ENCODE measurements at places on chromosomes 5 and 9.

- DNase-seq, result no peak
These were observed 38.2 kb downstream of the SLC9A3 start for GRCh38 chr5:485946-486491.

DNA sequence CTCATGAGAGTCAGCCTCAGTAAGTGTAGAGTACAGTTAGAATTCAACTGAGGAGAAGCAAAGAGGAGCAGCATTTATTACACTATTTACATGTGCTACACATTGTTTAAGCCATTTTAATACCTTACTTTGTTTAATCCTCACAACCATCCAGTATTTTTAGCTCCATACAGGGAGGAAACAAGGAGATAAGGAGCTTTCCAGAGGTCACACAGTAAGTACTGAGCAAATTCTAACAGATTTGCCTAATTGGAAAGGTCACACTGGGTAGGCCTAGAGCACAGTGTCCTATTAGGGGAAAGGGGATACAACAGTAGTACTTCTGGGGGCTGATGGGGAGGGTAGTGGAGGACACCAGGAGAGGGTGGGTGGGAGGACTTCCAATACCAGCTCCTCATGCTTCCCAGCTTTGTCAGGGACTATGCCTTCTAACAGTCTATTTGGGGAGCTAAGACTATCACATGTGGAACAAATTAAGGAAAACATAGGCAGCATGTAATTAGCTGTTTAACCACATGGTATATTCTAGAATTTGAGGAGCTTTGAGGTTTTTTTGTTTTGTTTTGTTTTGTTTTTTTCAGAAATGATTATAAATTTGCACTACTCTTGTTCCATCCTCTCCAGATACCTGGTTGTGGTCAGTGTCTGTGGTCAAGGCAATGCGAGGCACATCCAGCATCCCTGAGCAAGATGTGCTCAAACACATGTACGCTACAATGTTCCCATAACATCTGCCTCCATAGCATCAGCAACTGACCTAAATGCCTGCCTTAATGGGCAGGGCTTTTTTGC, 96.0 kb upstream of the SLC12A2 start:
- DNase-seq, result no peak

DNA sequence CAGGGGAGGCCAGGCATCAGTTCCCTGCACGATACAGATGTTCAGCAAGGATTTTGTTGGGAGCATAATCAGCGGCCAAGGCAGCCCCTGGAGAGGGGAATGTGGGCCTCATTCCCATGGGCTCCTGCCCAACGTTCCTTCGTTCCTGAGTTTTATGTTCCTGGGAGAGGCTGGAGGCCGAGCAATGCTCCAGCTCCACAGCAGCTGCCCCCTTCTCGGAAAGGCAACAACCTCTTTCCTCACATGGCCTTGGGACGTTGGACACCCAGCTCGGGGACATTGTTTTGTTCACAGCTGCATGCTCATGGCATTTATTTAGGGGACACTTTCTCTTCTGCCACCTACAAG, 63.8 kb upstream of the COL15A1 start:
- DNase-seq, result no peak

GRCh38 chr5:34831303-34831702, 7.7 kb upstream of the TTC23L start:
- DNase-seq, result no peak

DNA sequence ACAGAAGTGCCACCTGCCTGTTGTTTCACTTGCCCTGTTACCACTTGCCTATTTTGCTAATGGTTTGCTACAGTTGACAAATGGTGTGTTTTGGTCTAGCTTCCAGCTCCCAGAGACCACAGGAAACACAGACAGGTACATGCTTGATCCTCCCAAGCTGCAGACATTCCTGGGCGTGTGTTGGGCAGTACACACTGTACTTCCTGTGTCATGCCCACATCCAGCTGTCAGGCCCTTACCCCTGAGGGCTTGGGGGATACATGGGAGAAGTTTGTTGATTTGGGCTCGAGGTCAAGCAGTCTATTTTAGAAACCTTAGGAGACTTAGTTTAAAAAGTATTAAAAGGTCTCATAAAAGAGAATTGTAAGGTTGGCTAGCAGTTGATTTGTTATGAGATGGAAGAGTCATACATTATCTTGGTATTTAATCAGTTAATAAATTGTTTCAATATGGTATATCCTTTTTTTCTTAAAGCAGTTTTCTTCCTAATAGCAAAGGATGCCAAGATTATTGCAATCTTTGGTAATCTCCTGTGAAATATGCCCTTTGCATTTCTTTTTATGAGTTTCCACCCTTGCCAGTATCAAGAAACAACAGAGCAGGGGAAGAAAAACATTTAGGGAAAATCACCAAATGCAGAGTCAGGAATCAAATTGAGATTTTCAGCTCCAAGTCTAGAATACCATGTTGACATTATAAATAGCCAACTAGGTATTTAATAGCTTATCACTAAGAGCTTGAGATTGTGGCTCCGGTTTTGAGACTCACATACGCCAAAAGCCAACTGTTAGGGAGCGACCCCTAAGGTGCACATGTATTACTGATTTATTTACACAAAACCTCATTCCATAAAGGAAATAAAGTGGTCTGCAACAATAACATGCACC, 52.3 kb upstream of the CD180 start:
- no peak for DNase-seq

DNA sequence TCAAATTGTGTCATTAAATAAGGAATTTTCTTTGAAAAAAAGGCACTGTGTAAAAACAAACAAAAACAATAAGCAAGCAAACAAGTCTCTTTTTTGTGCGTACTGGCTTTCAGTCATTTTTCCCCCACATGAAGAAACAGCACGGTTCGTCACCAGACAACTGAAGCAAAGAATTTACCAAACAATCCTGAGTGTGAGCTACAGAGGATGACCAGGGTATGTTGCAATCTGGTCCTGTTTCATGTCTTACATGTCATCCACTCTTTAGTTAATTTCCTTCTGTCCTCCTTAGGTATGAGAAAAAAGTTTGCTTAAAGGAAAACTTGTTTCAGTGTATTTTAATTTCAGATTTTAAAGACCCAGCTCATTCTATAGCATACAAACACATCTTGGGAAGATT, 1080.7 kb upstream of the NUDT12 start:
- DNase-seq, result no peak

DNA sequence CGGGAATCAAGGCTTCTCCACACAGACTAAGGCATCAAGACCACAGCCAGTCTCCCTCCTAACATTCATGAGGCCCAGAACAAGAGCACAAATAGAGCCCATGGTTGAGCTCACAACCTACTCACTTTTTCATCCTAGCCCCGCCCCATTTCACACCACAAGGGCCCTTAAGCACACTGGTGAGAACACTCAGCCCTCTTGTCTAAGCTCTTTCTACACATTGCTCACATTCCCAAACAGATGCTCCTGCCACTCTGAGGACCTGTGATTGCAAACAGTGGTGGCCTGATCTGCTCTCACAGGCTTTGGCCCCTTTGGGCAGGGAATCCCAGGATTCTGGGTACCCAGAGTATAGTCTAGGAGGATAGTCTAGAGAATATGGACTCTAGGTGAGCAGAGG, 54.0 kb downstream of the FEM1C start:
- DNase-seq, result no peak

DNA sequence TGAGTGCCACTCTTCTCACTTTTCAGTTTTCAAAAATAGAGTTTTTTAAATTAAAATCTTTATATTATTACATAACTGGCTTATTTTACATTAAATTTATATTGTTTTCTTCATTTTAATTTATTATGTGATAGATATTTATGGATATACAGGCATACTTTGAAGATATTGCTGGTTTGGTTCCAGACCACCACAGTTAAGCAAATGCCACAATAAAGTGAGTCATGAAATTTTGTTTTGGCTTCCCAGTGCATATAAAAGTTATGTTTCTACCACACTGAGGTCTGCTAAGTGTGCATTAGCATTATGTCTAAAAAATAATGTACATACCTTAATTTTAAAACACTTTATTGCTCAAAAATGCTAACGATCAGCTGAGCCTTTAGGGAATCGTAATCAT, 47.4 kb downstream of the NDUFS4 start:
- no peak for DNase-seq

- DNase-seq, result no peak
These were observed 5.7 kb downstream of the SHB start for GRCh38 chr9:38063363-38063707.

DNA sequence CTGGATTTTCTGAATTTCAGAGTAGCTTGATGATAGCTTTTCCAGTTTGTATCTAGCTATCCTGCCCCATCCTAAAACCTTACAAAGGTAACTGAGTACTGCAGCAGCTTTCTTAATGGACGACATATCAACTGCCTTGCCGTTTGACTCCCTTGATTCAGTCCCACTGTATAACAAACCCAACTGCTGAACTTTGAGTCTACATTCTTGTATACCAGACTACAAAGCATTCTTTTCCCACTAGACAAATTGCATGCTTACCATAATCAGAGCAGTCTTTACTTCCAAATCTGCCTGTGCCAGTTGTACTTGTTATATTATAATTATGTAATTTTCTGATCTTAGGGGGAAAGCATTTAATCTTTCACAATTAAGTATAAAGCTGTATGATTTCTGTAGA, 47.3 kb downstream of the ANKRD31 start:
- DNase-seq, result no peak

GRCh38 chr5:137594717-137595116, 95.6 kb upstream of the SPOCK1 start:
- DNase-seq, result no peak

DNA sequence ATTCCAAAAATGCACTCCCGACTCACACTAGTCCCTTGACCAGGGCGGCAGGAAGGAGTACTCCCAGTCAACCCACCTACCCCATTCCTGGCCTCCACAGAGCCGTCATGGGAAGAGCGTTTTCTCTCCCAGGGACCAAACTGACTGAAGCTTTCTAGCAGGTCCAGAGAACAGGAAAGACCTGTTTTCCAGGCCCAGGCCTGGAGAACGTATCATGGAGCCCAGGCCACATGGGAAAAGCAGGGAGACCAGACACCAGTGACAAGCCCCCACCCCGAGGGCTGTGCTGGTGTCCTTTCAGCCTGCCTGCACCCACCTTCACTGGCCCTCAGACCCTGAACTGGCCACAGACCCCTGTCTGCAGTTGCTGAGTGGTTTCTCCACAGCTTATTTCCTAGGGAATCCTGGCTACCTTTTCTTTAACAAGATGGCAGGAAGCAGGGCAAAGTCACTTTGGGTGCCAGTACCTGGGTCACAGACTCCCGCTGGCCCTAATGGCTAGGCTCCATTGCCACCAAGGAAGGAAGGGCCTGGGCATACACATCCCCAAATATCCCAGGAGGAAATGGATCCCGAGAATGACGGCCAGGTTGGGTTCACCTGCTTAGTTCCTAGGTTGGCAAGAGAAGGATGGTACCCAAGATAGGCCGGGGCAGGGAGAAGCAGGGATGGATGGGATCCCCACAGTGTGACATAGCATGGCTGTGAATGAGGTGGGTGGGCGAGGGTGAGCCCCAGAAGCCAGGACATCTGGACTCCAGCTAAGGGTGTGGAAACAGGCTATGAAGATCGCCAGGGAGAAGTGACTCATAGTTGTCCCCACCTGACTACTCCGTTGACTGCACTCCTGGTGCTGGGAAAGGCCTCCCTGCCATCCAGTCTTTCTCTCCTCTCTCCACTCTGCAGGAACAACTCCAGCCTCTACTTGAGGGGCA, 12.2 kb downstream of the CCNI2 start:
- DNase-seq, result no peak

DNA sequence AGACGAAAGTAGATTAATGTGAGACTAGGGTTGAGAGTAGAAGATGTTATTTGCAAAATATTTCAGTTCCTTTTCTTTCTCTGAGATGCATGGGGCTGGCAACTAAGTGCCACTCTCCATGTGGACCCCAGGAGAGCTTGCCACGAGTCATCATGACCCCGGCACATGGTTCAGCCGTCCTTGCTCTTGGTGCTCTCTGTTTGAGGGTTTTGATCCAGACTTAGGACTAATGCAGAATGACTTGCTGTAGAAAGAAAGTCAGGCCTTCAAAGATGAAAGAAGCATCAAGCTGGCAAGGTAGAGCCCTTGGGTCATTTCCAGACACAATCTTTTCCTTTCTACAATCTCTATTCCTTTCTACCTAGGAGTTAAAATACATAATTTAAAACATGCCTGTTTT, 84.7 kb downstream of the RASGRF2 start:
- no peak for DNase-seq

DNA sequence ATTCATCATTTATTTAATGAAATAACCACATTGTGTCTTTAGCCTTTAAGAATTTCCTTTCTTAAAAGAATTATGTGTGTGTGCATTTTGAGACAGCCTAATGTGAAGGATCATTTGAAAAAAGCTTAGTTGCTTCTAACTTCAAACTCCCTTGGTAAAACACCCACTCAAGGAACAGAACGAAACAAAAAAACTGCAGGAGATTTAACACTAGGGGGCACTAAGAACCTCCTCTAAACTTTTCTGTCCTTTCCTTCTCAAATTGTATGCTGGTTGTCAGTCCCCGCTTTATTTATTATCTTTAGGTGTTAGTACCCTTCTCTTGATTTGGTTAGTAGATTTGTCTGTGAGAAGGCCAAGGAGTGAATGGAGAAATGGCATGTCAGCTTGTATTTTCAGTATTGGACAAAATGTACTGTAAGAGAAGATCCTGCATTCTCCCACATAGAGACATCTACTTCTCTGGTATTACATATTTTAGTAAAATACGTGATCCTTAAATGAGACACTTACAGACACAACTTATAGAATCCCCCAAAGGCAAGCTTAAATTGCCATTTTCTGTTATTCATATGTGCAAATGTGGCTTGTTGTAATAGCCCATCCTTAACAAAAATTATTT, 229.7 kb downstream of the MRPS30 start:
- no peak for DNase-seq

- DNase-seq, result no peak
These were observed 89.0 kb downstream of the RFX3 start for GRCh38 chr9:3436629-3437420.

DNA sequence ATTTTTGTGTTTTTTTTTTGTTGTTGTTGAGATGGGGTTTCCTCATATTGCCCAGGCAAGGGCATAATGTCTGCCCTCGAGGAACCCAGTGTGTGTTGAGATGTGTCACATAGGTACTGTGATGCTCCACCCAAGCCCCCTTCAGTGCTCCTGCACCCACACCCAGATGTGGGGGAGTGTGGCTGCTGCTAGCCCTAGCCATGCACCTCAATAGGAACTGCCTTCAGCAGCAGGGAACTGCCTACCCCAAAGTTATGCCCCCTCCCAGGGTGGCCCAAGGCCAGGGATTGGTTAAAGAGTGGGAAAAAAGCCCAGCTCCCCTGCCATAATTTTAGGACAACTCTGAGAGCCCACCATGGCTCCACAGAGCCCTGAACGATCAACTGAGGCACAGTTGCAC, 33.3 kb upstream of the EPB41L4B start:
- no peak for DNase-seq

DNA sequence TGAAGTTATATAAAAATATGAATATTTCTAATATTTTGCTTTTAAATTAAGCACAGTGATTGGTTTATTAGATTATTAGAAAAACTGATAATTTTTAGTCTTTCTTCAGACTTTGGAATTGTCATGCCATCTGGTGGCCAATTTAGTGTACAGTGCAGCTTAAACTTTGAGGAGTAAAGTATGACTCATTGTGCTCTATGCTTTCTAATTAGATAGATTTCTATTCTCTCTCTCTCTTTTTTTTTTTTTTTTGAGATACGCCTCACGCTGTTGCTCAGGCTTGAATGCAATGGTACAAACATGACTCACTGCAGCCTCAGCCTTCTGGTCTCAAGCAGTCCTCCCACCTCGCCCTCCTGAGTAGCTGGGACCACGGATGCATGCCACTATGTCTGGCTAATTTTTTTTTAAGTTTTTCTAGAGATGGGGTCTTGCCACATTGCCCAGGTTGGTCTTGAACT, 42.1 kb upstream of the GPR21 start:
- no peak for DNase-seq

- DNase-seq, result no peak
These were observed 3.3 kb downstream of the MUSK start for GRCh38 chr9:110671849-110672248.

GRCh38 chr5:139110526-139111168, 87.5 kb downstream of the SIL1 start:
- no peak for DNase-seq
